Frontal cortex (tissue), 4 donors: ENCODE measurements at places on chromosomes 4 and X. TPM values are rescaled to one million over a fixed set of nuclear protein-coding genes. Genes with fewer than 3 reads are reported as not detected.

DNA sequence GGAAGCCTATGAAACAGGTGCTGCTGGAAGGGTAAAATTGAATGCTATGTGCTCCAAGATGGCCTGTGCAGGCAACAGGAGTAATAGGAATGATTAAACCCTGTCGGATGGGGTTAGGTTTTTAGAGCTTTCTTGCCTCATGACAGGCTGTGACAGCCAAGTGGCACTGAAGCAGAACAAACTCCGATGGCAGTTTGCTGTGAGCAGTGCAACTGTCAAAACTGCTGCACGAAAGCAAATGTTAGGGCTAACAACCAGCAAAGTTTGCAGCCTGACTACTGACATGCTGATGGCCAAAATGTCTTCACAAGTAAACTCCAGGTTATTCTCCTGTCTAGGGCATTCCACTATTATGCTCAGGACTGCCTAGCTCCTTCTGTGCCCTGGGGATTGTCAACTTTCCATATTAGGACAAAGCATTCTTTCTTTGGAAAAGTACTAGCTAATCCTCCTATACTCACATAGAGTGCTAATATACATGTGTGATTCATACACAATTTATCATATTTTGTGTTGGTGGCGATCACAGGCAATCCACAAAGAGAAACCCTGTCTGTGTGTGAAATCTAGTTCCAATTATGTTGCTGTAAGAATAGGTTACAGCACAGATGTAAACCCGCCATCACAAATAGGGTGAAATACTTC, 486.6 kb upstream of the TENM3 start:
- DNase-seq: no peak

GRCh38 chr4:86271057-86271456, 88.8 kb downstream of the MAPK10 start:
- no peak for DNase-seq

GRCh38 chr4:155234206-155234605, 25.8 kb downstream of the NPY2R start:
- no peak for DNase-seq

DNA sequence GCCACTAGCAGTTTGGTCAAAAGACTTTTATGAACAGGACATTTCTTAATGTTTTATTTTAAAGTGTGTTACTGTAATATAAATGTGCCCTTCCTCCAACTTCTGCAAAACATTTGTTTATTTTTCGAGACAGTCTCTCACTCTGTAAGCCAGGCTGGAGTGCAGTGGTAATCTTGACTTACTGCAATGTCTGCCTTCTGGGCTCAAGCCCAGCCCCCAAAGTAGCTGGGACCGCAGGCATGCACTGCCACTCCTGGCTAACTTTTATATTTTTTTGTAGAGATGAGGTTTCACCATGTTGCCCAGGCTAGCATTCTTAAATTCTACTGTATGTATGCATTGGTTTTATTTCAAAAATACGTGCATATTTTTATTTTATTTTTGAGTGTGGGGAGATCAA, 1201.9 kb downstream of the STIM2 start:
- no peak for DNase-seq

DNA sequence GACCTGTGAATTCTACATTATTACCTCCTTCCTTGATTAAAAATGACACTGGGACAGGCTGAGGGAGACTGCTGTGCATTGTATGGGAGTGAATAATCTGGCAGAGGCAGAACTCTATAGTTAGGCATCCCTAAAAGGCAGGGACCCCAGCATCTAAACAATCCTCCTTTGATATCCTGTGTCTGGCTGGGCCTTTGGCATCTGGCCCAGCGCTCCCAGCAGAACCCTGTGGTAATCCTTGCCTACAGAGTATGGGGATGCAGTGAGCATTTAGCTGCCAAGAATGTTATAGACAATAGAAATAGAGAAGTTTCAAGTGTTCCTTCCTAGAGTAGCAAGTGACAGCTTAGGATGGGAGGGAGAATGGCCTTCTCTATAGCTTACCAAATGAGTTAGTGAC, 38.5 kb downstream of the ZCCHC12 start:
- no peak for DNase-seq

DNA sequence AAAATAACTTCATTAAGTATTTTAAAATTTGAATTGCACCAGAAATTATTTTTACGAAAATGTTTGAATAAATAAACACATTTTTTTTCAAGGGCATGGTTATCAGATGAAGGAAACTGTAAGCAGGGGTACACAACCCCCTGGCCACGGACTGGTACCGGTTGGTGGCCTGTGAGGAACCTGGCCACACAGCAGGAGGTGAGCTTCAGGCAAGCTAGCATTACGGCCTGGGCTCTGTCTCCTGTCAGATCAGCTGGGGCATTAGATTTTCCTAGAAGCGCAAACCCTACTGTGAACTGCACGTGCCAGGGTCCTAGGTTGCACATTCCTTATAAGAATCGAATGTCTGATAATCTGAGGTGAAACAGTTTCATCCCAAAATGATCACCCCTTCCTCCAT, 1499.7 kb upstream of the AGA start:
- DNase-seq: no peak

DNA sequence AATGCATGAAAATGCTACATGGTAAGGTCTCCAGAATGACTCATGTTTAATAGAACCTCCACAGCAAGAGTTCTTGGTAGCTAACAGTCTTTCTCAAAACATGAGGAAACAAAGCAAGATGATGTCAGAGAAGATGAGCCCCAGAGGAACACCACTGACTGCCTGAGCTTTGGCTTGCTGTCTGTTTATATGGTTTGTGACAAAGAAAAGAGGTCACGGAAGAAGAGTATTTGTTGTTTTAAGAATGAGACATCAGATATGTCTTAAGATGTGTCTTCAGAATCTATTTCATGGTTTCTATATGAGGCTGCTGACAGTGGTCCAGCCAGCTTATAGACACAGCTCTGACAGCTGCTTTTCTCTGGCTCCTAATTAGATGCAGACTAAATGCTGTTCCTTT, 18.8 kb upstream of the AREG start:
- no peak for DNase-seq

- DNase-seq: no peak
Measured at GRCh38 chrX:72381439-72382201, 75.9 kb upstream of the CITED1 start.

The VCX gene
- total RNA-seq: not detected

The ABCE1 gene
- 133 TPM for total RNA-seq

The FTSJ1 gene
- total RNA-seq: 36.3 TPM

The EGF gene
- total RNA-seq: under 0.01 TPM

The NAP1L2 gene
- total RNA-seq: 46.1 TPM

The CSAG1 gene
- not detected for total RNA-seq
